Ovary (tissue), 10 donors: ENCODE measurements at places on chromosomes 12 and 14. TPM values are rescaled to one million over a fixed set of nuclear protein-coding genes. Genes with fewer than 3 reads are reported as not detected.
A peak's percentile ranks its signal among the peaks of the same experiment; 100 is the strongest.

Gene GPR135
- total RNA-seq, result 9.4 TPM

Gene HSPB8
- 7.4 TPM for total RNA-seq

Gene INSM2
- not detected for total RNA-seq

Gene PMCH
- total RNA-seq, result not detected

Gene RPL10L
- not detected for total RNA-seq

Gene GPRC5D
- total RNA-seq, result not detected

GRCh38 chr14:70646705-70647104 is 5.0 kb downstream of the TTC9 start:
- no peaks in the 10 kb centered on the region for H3K27me3 ChIP-seq
- no peak overlapping the region for H3K4me3 ChIP-seq
- H3K27ac ChIP-seq, result no peak overlapping the region

GRCh38 chr12:5078423-5078822 is 34.7 kb downstream of the KCNA5 start:
- DNase-seq, result no peak
- H3K4me3 ChIP-seq, result no peak overlapping the region
- H3K4me1 ChIP-seq, result no peaks in the 10 kb centered on the region
- no peaks in the 10 kb centered on the region for H3K27me3 ChIP-seq
- no peak overlapping the region for H3K27ac ChIP-seq

DNA sequence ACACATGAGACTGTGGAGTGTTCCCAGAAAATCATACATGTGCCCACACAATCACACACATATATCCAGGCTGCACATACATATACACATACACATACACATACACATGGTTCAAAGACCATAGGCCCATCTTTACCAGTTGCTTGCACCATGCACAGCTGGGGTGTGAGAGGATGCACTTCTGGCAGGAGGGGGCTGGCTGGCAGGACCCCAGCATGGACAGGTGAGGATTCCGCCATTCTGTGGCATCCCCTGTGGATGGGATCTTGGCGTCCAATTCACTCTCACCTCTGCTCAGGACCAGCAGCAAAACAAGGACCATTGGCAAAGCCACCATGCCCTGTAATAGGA is 7.0 kb downstream of the ITGB7 start:
- H3K36me3 ChIP-seq, result no peaks in the 10 kb centered on the region
- no peak overlapping the region for H3K4me3 ChIP-seq
- H3K4me1 ChIP-seq, result peaks cover 9% of the 10 kb centered on the region
- no peak overlapping the region for H3K27ac ChIP-seq
- H3K27me3 ChIP-seq, result no peaks in the 10 kb centered on the region
- DNase-seq, result no peak

DNA sequence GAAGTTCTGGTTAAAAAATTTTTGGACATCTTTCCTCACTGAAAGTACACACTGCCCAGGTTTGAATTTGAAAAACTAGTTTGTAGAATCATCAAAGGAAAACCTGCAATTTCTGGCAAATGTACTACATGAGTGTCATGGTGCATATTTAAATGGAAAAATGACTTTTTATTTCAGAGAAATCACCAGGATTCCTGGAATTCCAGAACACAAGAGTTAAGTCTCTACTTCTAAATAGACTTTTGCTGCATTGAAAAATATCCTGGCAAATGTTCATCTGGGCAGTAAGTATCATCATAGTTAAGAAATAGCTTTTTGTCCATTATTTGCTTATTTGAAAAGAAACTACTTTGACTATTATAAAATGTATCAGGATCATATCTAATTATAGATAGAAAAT is 275.1 kb downstream of the PRKD1 start:
- H3K36me3 ChIP-seq, result no peaks in the 10 kb centered on the region
- no peak overlapping the region for H3K4me3 ChIP-seq
- no peak for DNase-seq
- no peaks in the 10 kb centered on the region for H3K27me3 ChIP-seq

DNA sequence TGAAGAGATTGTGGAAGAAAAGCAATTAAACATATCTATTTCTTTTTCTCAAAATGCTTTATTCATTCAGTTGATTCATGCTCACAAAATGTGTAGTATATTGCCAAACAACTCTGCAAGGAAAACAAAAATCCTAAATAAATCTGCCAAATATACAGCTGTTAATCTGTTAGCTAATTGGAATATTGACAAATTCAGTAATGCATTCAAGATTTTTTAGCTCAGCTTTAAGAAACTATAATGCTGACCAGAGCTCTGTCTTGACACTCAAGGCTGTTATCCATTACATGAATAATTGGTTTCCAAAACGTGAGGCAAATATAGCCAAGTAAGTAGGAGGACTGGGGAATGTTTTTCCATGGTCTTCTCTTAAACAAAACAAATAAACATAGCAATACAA is 146.8 kb downstream of the TMTC2 start:
- H3K27me3 ChIP-seq, result no peaks in the 10 kb centered on the region
- no peaks in the 10 kb centered on the region for H3K36me3 ChIP-seq
- DNase-seq, result no peak
- no peaks in the 10 kb centered on the region for H3K4me1 ChIP-seq
- no peak overlapping the region for H3K4me3 ChIP-seq

DNA sequence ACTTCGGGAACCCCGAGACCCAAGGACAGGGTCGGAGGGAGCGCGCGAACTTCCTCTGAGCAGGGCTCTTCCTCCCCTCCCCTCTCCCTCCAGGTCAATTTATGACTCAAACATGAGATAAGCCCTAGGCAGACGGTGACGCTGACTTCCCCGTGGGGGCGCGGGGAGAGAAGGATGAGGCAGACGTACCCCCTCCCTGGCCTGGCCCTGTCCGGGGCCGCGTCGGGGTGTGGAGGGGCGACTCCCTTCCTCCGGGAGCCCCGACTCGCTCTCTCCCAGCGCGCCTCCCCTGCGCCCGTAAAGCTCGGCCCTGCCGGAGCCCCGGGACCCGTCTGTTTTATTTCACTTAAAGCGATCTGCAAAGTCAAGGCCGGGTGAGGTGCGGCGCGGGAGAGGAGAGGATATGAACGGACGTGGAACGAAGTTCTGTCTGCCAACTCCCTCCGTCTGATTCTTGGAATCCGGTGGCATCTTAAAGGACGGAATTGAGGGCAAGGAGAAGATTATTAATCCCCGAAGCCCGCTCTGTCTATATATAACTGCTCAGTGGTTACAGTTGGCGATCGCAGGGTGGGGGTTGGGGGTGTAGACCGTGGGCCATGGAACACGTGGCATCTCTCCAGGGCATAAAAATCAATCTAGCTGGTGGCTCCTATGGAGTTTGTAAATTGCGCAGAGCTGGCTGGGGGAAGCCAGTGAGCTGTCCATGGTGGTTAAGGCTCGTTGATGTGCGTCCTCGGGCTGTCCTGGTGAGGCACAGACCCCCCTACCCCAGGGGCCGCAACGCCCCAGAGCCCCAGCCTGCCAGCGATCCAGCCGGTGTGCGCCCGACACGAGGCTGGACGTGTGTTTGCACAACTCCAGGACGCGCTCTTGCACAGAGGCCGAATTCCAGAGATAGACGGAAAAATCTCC is 2.9 kb upstream of the PTHLH start:
- no peak overlapping the region for H3K27ac ChIP-seq
- H3K27me3 ChIP-seq, result no peaks in the 10 kb centered on the region
- no peaks in the 10 kb centered on the region for H3K36me3 ChIP-seq
- DNase-seq, result peak; percentile 55

GRCh38 chr12:52976574-52977071 is 27.7 kb downstream of the KRT18 start:
- no peaks in the 10 kb centered on the region for H3K36me3 ChIP-seq
- no peaks in the 10 kb centered on the region for H3K27me3 ChIP-seq
- no peak overlapping the region for H3K27ac ChIP-seq
- peaks cover 6% of the 10 kb centered on the region for H3K4me1 ChIP-seq
- no peak for DNase-seq
- H3K4me3 ChIP-seq, result no peak overlapping the region

GRCh38 chr12:110067531-110067930 is 19.2 kb upstream of the C12orf76 start:
- H3K36me3 ChIP-seq, result no peaks in the 10 kb centered on the region
- H3K4me3 ChIP-seq, result no peak overlapping the region
- H3K4me1 ChIP-seq, result no peaks in the 10 kb centered on the region
- H3K27ac ChIP-seq, result no peak overlapping the region
- H3K27me3 ChIP-seq, result no peaks in the 10 kb centered on the region
- no peak for DNase-seq

DNA sequence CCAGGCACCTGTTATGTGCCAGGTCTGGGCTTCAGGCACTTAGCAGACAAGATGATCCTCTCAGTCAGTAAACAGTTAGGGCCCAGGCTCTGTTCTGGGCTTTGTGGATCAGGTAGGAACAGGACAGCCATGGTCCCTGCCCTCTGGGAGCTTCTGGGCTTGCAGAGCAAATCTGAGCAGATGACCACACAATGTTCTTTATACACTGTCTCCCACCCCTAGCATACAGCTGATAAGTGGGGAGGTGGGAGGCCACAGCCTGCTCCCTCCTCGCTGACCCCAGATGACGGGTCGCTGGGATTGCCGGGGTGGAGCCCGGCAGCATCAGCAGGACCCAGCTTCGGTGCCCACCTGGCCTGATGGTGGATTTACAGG is 53.1 kb upstream of the RIN3 start:
- H3K36me3 ChIP-seq, result no peaks in the 10 kb centered on the region
- no peak for DNase-seq
- no peaks in the 10 kb centered on the region for H3K4me1 ChIP-seq
- no peak overlapping the region for H3K27ac ChIP-seq
- H3K27me3 ChIP-seq, result no peaks in the 10 kb centered on the region

DNA sequence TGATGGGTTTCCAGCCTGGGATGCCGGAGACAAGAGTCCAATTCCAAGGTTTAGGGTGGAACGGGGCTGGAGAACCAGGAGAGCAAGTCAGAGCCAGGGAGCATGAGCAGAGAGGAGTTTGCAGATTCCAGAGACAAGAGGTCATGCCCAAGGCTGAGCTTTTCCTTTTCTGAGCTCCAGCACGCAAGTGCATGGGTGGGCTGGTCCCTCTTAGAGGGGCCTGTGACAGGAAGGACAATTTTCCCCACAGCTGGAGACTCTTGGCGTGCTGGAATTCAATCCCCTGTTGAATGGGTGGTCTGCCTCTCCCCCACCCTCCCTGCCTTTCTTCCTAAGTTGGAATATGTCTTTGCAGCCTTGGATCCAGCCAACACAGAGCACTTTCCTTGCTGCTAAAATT is 431.9 kb downstream of the BCL11B start:
- H3K4me1 ChIP-seq, result no peaks in the 10 kb centered on the region
- no peaks in the 10 kb centered on the region for H3K27me3 ChIP-seq
- no peak overlapping the region for H3K4me3 ChIP-seq
- H3K27ac ChIP-seq, result no peak overlapping the region

DNA sequence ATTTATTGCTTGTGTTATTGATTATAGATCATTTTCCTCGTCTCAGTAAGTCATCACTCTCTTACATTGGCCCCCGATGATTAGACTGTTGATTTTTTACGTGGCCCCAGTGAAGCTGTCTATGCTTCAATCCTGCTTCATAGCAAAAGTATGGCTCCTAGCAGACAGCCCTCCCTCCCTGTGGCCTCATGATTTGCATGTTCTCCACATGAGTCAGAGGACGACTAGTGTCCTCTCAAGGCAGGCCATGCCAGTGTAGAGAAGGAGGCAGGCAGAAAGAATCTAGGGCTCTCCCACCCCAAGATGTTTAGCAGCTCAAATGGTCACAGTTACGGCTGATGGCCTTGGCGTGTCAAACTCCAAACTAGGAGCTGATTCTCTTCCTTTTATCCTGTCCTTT is 59.6 kb downstream of the FIGNL2 start:
- DNase-seq, result no peak
- no peaks in the 10 kb centered on the region for H3K27me3 ChIP-seq
- H3K4me3 ChIP-seq, result no peak overlapping the region
- no peak overlapping the region for H3K27ac ChIP-seq
- H3K4me1 ChIP-seq, result no peaks in the 10 kb centered on the region
- H3K36me3 ChIP-seq, result no peaks in the 10 kb centered on the region

GRCh38 chr12:6964605-6965025 is 5.8 kb downstream of the PHB2 start:
- H3K36me3 ChIP-seq, result no peaks in the 10 kb centered on the region
- peak overlapping the region; percentile 67 for H3K27ac ChIP-seq
- no peaks in the 10 kb centered on the region for H3K27me3 ChIP-seq
- peak; percentile 45 for DNase-seq
